ENCODE measurements at places on chromosomes 5 and 9.

DNA sequence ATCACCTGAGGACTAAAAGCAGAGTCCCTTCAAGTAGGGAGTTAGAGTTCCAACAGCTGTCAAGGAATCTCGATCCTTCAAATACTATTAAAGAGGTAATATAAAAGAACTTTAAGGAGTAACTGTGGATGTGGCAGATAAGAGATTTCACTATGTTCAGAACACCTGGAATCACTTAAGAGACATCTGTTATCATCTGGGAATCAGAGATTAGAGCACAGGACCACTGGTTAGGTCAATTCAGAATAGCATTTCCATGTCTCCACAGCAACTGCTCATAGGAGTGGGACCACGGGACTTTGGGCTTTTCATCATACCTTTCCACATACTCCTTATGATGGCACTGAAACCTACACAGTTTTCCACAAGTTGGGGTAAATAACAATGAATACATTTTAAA lies 216.6 kb downstream of the DENND1A start:
- no peak for DNase-seq

- no peak for DNase-seq
Measured at GRCh38 chr5:62718324-62718723, 139.7 kb downstream of the LRRC70 start.

GRCh38 chr5:136285096-136285855 lies 80.1 kb downstream of the TRPC7 start:
- DNase-seq, result no peak

DNA sequence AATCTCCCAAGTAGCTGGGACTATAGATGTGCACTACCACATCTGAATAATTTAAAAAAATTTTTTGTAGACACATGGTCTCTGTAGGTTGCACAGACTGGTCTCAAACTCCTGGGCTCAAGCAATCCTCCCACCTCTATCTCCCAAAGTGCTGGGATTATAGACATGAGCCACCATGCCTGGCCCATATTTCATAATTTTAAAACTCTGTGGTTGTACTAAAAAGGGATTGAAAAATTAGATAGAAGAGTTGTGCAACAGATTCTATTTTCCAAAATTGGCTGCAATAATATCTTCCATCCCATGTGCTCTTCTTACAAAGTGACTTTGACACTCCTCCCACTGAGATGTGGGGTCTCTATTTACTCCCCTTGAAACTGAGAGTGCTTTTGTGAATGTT lies 7.6 kb upstream of the UHRF2 start:
- no peak for DNase-seq

- no peak for DNase-seq
Measured at GRCh38 chr5:3187771-3188425, 407.7 kb upstream of the IRX1 start.

DNA sequence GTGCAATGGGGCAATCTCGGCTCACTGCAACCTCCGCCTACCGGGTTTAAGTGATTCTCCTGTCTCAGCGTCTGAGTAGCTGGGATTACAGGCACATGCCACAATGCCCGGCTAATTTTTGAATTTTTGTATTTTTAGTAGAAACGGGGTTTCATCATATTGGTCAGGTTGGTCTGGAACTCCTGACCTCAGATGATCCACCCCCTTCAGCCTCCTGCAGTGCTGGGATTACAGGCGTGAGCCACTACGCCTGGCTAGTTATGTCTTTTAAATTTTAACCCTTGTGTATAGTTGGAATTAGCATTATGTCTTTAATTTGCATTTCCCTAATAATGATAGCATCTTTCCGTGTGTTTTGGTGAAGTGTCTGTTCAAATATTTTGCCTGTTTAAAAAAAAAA lies 11.5 kb downstream of the GPBP1 start:
- no peak for DNase-seq

DNA sequence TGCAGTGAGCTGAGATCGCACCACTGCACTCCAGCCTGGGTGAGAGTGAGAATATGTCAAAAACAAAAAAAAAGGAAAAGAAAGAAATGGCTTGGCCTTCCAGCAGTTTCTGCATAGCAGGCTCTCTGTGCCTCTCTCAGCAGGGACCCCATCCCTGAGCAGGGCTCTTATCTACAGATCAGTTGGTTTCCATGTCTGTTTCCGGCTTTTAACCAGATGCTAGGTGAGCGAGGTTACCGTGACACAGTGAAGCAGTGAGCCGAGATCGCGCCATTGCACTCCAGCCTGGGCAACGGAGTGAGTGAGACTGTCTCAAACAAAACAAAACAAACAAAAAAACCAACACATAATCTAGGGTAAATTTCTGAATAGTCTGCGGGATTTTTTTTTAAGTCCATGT lies 51.4 kb downstream of the COL5A1 start:
- DNase-seq, result no peak

DNA sequence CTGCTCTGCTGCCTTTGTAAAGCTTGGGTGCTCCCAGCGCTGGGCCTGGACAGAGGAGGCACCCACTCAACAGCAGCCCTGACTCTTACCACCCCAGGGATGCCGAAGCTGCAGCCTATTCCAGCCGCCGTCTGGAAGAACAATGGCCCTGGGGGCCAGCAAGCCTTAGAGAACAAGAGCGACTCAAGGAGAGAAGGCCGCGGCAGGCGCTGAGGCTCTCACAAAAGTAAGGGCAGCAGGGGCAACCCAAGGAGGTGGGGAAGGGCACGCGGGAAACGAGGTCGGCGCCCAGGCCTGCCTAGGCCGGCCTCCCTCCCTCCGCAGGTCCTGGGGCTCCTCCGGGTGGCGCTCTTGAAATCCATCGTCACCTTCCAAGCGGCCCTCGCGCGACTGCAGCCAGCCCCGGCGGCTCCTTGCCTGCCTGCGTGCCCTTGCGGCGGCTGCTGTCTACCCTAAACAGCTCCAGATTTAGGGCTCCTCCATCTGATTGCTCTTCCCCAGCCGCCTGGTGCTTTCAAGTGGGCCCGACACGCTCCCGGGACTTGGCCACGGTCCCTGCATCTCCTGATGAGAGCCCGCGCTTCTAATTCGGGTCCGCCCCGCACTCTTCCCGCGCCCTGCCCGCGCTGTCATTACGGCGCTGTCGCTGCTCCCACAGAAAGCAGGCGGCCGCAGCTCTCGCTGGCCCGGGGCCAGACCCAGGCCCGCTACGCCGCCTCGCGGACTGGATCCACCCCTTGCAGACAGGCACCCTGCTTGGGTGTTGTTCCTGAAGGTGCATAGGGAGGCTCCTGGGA lies 213.3 kb downstream of the SEMA6A start:
- DNase-seq, result no peak

DNA sequence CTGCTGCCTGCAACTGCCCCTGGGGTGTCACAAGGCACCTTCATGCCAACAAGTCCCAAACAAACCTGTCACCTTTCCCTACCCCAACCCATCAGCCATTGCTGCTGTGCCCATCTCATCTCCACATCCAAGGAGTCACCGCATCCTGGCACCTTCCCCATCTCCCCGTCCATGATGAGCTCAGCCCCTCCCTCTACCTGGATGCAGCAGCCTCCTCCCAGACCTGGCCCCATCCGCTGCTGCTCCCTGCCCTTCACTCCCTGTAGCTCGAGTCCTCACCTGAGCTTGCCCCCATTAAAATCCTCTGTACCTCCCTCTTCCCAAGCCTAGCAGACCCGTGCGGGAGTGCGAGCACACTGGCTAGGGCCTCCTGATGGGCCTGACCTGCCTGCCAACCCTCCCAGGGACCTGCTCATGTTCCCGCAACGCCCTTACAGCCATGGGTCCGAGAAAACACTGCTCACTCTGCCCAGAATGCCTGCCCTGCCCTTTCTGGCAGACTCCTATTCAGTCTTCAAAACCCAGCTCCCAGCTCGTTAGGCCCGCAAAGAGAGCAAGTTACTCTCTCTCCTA lies 110.6 kb downstream of the ADAMTS2 start:
- no peak for DNase-seq

GRCh38 chr5:147339313-147339712 lies 104.5 kb downstream of the STK32A start:
- no peak for DNase-seq

DNA sequence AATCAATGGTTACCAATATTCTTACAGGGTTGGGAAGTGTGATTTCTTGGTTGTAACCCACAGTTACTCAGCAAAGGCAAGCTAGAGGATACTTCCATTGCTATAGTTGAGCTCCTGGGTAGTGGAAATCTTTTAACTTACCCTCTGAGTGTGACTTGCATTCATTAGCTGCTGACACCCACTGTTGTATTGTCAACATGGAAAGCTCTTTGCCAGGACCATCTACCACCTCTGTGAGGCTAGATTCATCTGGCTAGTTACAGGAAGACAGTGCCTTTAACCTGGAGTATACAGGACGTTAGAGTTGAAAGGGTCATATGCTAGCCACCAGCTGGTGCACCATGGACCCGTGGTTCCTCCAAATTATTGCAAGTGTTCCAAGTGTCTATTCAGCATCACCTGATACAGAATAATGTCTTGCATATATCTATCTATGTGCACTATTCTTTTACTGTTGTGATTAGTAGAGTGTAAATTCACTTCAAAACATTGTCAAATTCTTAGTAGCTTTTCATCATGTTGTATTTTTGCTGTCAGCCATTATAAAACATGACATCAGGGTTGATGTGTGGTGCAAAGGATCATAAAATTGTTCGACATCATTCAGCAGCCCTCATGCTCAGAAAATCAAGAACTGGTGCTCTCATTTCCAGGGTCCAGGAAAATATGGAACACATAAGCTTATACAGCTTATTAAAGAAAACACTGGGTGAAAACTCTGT lies 239.0 kb downstream of the PJA2 start:
- DNase-seq, result no peak

DNA sequence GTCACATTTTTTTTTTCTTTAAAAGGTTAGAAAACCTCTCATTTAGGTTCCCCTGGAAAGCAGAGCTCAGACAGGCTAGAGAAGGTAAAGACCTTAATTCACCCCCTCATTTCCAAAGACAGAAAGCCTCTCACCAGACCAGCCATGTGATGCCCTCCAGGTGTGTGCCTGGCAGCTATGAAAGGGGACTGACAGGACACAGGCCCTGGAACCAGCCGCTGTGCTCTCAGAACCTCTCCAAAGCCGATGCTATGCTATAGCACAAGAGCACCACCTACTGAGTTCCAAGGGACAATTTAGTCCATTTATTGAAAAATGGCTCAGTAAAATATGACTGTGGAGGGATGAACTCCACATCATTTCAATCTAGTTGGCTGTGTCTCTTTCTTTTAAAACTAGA lies 48.8 kb downstream of the FANCC start:
- no peak for DNase-seq

DNA sequence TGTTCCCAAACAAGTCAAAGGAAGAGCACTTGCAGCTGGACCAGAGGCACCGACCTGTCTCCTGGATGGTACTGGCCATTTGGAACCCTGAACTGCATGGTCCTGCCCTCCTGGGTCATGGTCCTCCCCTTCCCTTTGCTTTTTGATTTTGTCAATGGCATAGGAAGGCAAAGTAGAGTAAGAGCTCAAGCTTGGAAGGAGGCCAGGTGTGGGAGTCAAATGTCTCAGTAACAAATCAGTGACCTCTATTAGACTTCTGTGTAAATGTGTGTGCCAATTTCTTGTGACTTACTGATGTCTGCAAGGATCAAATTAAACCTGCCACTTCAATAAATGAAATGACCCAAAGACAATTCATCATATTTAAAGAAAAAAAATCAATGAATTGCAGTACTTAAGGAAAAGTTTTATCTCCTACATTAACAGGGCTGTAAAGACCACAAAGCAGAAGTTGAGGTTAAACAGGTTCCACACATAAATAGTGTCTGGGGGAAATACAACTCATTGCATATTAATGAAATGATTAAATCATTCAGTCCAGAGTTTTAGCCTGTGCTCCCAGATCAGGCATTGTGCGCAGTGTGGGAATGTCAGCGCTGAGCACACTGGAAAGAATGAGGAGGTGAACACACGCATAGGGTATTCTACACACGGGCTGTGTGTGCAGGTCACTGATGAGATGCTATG lies 32.7 kb downstream of the OSMR start:
- DNase-seq, result no peak

DNA sequence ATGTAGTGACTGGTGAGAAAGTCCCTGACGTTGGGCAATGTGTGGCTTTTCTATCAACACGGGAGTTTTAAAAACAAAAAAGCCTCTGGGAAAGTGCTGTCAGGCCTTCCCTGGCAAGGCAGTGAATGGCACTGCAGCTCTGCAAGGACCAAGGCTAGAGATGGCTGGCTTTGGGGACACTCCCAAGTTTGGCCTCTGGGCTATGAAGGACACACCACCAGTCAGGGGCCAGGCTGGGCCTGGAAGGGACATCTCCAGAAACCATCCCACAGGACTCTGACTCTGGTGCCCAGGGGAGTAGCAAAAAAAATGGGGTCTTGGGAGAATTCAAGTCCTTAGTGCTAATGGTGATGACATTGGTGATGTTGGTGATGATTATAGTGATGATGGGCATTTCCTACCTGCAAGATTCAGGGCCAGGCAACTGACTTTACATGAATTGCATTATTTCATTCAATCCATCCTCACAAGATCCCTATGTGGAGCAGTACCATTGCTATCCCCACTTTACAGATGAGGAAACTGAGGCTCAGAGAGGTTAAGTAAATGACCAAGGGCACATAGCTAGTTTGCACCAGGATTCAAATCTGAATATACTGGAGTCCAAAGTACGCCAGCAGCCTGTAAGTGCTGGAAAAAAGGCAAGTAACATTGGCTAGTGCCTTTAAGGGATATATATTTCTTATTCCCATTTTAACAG lies 2.6 kb upstream of the PPARGC1B start:
- no peak for DNase-seq

GRCh38 chr5:139524940-139525585 lies 36.1 kb upstream of the UBE2D2 start:
- no peak for DNase-seq

GRCh38 chr9:131495785-131496184 lies 6.9 kb upstream of the POMT1 start:
- DNase-seq, result no peak

GRCh38 chr5:150064681-150065220 lies 21.6 kb downstream of the CSF1R start:
- DNase-seq, result no peak

DNA sequence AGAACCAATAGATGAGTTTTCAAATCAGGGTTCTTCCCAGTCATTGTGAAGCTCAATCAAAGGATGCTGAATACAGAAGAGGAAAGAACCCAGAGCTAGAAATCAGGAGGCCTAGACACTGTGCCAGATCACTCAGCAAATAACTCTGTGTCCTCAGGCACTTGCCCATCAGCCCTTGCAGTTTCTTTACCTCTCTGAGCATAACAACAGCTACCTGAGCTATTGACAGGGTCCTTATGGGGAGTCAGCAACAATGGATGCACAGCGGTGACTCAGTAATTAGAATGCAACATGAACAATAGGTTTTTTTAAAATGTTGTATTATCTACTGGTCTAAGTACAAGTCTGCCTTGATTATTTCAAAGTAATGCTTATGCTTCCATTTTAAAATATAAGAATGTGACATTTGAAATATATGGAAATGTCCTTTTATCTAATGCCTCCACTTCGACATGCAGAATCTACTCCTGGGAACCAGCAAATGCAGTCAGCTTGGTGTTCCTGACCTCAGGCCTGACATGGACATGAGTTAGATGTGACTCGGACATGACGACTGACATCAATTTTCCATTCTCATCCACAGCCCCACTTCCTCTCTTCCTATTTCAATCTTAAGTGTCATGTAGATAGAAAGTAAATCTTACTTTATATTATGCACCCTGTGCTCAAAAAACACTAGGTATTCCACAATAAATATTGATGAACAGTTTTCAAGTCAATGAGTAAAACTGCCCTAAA lies 155.0 kb downstream of the TLE1 start:
- DNase-seq, result no peak

GRCh38 chr5:88140856-88141752 lies 127.5 kb downstream of the TMEM161B start:
- peak; percentile 71 for DNase-seq
